ENCODE measurements at places on chromosomes 5 and 9. TPM values are rescaled to one million over a fixed set of nuclear protein-coding genes. Genes with fewer than 3 reads are reported as not detected.
A peak's percentile ranks its signal among the peaks of the same experiment; 100 is the strongest.

- DNase-seq: no peak
- no peak overlapping the region for H3K4me3 ChIP-seq
- H3K36me3 ChIP-seq: peaks cover 28% of the 10 kb centered on the region
- no peaks in the 10 kb centered on the region for H3K27me3 ChIP-seq
- H3K27ac ChIP-seq: no peak overlapping the region
- peaks cover 34% of the 10 kb centered on the region for H3K4me1 ChIP-seq
These were observed 213.5 kb downstream of the PBX3 start for GRCh38 chr9:125960626-125961025.

GRCh38 chr5:121090822-121091221, 626.7 kb downstream of the PRR16 start:
- H3K36me3 ChIP-seq: no peaks in the 10 kb centered on the region
- no peak for DNase-seq
- H3K4me3 ChIP-seq: no peak overlapping the region
- no peaks in the 10 kb centered on the region for H3K27me3 ChIP-seq

DNA sequence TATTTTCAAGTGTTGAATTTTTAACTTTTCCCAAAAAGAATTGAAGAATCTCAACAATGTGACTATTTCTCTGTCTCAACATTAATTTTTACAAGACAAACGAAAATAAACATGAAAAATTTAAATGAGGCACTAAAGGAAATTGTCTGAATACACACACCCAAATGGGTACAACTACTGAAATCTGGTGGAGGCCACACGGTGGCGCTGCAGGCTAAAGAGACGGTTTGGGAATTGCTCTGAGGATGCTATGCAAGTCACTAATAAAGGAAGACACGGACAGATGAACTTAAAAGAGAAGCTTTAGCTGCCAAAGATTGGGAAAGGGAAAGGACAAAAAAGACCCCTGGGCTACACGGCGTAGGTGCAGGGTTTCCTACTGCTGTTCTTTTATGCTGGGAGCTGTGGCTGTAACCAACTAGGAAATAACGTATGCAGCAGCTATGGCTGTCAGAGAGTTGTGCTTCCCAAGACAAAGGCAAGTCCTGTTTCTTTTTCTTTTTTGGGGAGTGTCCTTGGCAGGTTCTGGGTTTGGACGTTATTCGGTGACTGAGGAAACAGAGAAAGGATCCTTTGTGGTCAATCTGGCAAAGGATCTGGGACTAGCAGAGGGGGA, at the start of gene PCDHB10:
Gene PCDHB10 (plus strand): TSS at position 244 of the 616 bp plus-strand sequence. CDS start 200 bp downstream, at position 444.
- peak within 1 kb of the TSS; percentile 44 for H3K4me3 ChIP-seq
- no peaks in the 10 kb centered on the region for H3K36me3 ChIP-seq
- H3K27me3 ChIP-seq: no peaks in the 10 kb centered on the region
- DNase-seq: no peak

DNA sequence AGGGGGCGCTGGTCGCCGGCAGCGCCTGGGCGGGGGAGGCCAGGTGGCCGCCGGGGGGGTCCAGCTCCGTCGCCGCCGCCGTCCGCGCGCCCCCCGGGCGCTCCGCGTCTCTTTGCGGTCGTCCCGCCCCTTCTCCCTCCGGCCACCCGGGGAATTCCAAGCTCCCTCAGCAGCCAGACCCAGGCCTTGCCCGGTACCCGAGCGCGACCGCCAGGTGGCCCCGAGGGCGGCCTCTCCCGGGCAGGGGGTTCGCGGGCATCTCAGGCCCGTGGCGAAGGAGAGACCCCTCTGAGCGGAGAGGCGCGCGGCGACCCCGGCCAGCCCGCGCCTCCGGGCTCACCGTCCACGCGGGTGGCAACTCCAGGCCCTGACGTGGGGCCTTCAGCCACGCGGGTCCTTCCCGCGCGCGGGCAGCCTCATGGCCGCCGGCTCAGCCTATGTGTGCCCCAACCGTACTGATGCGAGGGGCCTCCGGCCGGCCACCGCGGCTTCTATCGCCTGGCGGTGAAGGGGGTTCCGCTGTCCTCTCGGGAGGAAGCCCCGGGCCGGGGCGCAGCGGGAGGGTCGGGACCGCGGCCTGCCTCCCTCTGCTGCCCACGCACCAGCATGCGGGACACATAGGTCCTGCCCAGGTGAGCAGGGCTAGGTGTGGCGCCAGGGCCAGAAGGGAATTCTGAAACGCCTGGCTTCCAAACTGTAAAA, 529 bp upstream of the NRARP start:
- peaks cover 93% of the 10 kb centered on the region for H3K27me3 ChIP-seq
- H3K4me1 ChIP-seq: peaks cover 76% of the 10 kb centered on the region
- H3K27ac ChIP-seq: peak overlapping the region; percentile 81
- H3K4me3 ChIP-seq: peak overlapping the region; percentile 53

GRCh38 chr9:133597316-133597957, 11.8 kb downstream of the FAM163B start:
- H3K27me3 ChIP-seq: no peaks in the 10 kb centered on the region
- DNase-seq: no peak
- H3K4me3 ChIP-seq: no peak overlapping the region
- no peaks in the 10 kb centered on the region for H3K4me1 ChIP-seq

GRCh38 chr5:38832810-38833209, 13.0 kb upstream of the OSMR start:
- H3K27ac ChIP-seq: no peak overlapping the region
- no peaks in the 10 kb centered on the region for H3K36me3 ChIP-seq
- H3K4me1 ChIP-seq: peaks cover 12% of the 10 kb centered on the region
- H3K27me3 ChIP-seq: no peaks in the 10 kb centered on the region
- H3K4me3 ChIP-seq: no peak overlapping the region

GRCh38 chr5:166551384-166551783, 1740.1 kb upstream of the WWC1 start:
- H3K27ac ChIP-seq: no peak overlapping the region
- H3K4me1 ChIP-seq: no peaks in the 10 kb centered on the region
- H3K36me3 ChIP-seq: no peaks in the 10 kb centered on the region
- no peak overlapping the region for H3K4me3 ChIP-seq
- no peak for DNase-seq

DNA sequence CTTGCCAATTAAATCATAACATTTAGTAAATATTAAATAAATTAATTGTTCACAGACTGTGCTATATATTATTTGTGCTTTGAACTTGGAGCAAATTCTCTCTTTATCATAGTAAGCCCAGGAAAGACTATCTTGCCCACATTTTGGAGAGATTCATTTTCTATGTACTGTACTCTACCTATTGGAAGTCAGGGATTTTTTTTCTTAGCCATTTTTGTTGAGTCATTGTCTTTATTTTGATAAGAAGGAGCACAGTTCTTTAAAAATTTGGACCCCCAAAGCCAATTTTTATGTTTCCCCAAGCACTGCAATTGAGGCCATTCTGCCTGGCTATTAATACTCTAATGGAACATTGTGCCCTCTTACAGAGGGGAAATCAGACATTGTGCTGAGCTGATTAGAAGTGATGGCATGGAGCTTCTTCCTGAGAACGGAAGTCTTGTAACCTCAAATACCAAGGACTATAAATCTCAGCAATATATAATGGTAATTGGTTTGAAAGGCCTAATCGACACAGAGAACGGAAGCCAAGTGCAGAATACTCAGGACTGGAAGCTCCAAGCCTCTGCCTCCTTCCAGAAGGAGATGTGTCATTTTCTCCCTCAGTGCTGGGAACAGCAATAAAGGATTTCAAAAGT, 188.8 kb upstream of the PAPPA start:
- H3K36me3 ChIP-seq: no peaks in the 10 kb centered on the region
- no peak overlapping the region for H3K4me3 ChIP-seq
- H3K27ac ChIP-seq: no peak overlapping the region

- no peaks in the 10 kb centered on the region for H3K4me1 ChIP-seq
- H3K4me3 ChIP-seq: no peak overlapping the region
- H3K36me3 ChIP-seq: peaks cover 70% of the 10 kb centered on the region
- no peak for DNase-seq
- H3K27ac ChIP-seq: no peak overlapping the region
These were observed 102.6 kb downstream of the MVB12B start for GRCh38 chr9:126429190-126429589.

GRCh38 chr5:142683116-142683515, 2.8 kb downstream of the FGF1 start:
- peaks cover 39% of the 10 kb centered on the region for H3K4me1 ChIP-seq
- H3K36me3 ChIP-seq: no peaks in the 10 kb centered on the region
- H3K4me3 ChIP-seq: no peak overlapping the region
- H3K27me3 ChIP-seq: no peaks in the 10 kb centered on the region
- no peak overlapping the region for H3K27ac ChIP-seq
- DNase-seq: no peak

- no peak overlapping the region for H3K4me3 ChIP-seq
- no peak overlapping the region for H3K27ac ChIP-seq
- DNase-seq: no peak
These were observed 75.4 kb downstream of the TSSK1B start for GRCh38 chr5:113359419-113359818.

- no peaks in the 10 kb centered on the region for H3K4me1 ChIP-seq
- H3K27me3 ChIP-seq: no peaks in the 10 kb centered on the region
- H3K36me3 ChIP-seq: no peaks in the 10 kb centered on the region
- peak overlapping the region; percentile 10 for H3K4me3 ChIP-seq
- DNase-seq: no peak
These were observed 1034.8 kb downstream of the CDH12 start for GRCh38 chr5:21818370-21818720.

DNA sequence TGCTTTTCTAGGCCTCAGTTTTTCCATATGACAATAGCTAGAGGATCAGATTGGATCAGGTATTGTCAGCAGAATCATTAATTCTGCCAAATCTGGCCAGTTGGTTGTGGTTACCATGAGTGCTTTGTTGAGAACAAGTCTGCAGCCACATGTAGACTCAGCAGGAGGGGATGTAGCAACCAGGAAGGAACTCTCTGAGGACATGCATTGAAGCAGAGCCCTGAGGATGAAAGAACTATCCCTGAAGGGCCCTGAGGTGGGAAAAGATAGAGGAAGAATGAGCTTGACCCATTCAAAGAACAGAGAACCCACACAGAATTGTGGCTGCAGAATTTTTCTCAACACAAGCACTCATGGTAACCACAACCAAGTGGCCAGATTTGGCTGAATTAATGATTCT, 60.1 kb upstream of the AFAP1L1 start:
- no peak for DNase-seq
- H3K36me3 ChIP-seq: no peaks in the 10 kb centered on the region
- H3K4me1 ChIP-seq: peaks cover 35% of the 10 kb centered on the region
- no peak overlapping the region for H3K4me3 ChIP-seq

- no peak overlapping the region for H3K27ac ChIP-seq
- H3K36me3 ChIP-seq: no peaks in the 10 kb centered on the region
- no peaks in the 10 kb centered on the region for H3K27me3 ChIP-seq
These were observed 266.8 kb downstream of the AOPEP start for GRCh38 chr9:94993160-94993820.

- H3K36me3 ChIP-seq: peaks cover 26% of the 10 kb centered on the region
- peak overlapping the region; percentile 100 for H3K4me3 ChIP-seq
- H3K27me3 ChIP-seq: no peaks in the 10 kb centered on the region
- peaks cover 48% of the 10 kb centered on the region for H3K4me1 ChIP-seq
- H3K27ac ChIP-seq: peak overlapping the region; percentile 97
These were observed 1.1 kb downstream of the MAML1 start for GRCh38 chr5:179733772-179734126.

- H3K27ac ChIP-seq: no peak overlapping the region
- no peaks in the 10 kb centered on the region for H3K27me3 ChIP-seq
- no peaks in the 10 kb centered on the region for H3K36me3 ChIP-seq
- no peak for DNase-seq
- H3K4me1 ChIP-seq: peaks cover 26% of the 10 kb centered on the region
These were observed 17.9 kb downstream of the CRB2 start for GRCh38 chr9:123373946-123374345.

- H3K4me3 ChIP-seq: no peak overlapping the region
- no peaks in the 10 kb centered on the region for H3K27me3 ChIP-seq
- no peak overlapping the region for H3K27ac ChIP-seq
- peaks cover 7% of the 10 kb centered on the region for H3K36me3 ChIP-seq
These were observed 17.0 kb downstream of the ERAP2 start for GRCh38 chr5:96893342-96893741.

DNA sequence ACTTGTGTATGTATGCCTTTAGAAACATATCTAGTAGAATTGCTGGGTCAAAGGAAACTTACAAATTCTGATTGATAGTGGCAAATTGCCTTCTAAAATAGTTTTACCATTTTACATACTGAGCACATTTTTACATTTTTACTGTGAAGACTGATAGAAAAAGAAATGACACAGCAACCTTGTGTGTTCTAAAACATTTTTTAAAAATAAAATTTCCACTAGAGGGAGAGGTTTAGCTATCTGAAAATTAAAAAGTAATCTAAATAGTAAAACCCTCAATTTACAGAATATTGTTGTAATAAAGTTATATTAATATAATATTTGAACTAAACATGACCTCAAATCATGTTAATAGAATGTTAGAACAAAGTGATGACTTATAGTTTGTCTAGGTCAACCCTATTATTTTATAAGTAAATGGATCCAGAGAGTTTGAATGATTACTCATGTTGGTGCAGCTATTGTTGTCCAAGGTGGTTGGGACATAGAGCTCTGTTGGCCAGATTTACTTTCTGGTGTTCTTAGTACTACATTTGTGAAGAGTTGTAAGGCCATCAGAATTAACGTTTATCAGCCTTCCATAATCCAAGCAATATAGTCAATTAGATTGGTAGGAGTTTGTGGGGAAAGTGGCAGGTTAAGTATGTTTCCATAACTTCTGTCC, 17.2 kb downstream of the CENPP start:
- H3K36me3 ChIP-seq: peaks cover 3% of the 10 kb centered on the region
- H3K27me3 ChIP-seq: no peaks in the 10 kb centered on the region
- H3K4me1 ChIP-seq: peaks cover 15% of the 10 kb centered on the region
- no peak overlapping the region for H3K27ac ChIP-seq
- H3K4me3 ChIP-seq: no peak overlapping the region
- DNase-seq: no peak

GRCh38 chr9:76654575-76654974, 109.7 kb upstream of the PCA3 start:
- H3K36me3 ChIP-seq: no peaks in the 10 kb centered on the region
- no peak overlapping the region for H3K4me3 ChIP-seq
- DNase-seq: no peak

DNA sequence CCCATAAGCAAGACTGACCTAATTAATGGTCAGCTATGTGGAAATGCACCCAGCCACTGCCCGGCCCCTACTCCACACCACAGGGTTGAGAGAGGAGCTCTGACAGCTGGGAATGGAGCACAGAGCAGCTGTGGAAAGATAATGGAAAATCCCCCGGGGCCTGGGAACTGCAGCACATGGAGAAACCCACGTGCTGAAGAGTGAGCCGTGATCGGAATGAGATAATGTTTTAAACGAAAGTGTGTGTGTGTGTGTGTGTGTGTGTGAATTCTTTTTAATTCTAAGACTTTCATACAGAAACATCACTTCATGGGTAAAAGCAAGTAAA, 13.1 kb upstream of the SLC12A7 start:
- DNase-seq: no peak
- H3K4me1 ChIP-seq: peaks cover 26% of the 10 kb centered on the region
- H3K4me3 ChIP-seq: no peak overlapping the region

FABP6 gene
- not detected for total RNA-seq

IL4 gene
- total RNA-seq: not detected

EDIL3 gene
- 10.4 TPM for total RNA-seq

CDKN2AIPNL gene
- 17.9 TPM for total RNA-seq

CYFIP2 gene
- total RNA-seq: 13.2 TPM

NTRK2 gene
- 1.2 TPM for total RNA-seq

CCL27 gene
- not detected for total RNA-seq

TAS2R1 gene
- not detected for total RNA-seq

SAPCD2 gene
- not detected for total RNA-seq

CYLC2 gene
- total RNA-seq: not detected

THOC3 gene
- 26.4 TPM for total RNA-seq

GPX8 gene
- total RNA-seq: 12.5 TPM
